ENCODE measurements at places on chromosomes 1 and 21.
A peak's percentile ranks its signal among the peaks of the same experiment; 100 is the strongest.

- DNase-seq = no peak
Measured at GRCh38 chr1:117562581-117563491, 43.0 kb upstream of the TENT5C start.

GRCh38 chr1:157774412-157774811 lies 2.5 kb downstream of the FCRL2 start:
- DNase-seq = no peak

- peak; percentile 46 for DNase-seq
Measured at GRCh38 chr1:161725908-161726472, 4.6 kb downstream of the FCRLB start.

DNA sequence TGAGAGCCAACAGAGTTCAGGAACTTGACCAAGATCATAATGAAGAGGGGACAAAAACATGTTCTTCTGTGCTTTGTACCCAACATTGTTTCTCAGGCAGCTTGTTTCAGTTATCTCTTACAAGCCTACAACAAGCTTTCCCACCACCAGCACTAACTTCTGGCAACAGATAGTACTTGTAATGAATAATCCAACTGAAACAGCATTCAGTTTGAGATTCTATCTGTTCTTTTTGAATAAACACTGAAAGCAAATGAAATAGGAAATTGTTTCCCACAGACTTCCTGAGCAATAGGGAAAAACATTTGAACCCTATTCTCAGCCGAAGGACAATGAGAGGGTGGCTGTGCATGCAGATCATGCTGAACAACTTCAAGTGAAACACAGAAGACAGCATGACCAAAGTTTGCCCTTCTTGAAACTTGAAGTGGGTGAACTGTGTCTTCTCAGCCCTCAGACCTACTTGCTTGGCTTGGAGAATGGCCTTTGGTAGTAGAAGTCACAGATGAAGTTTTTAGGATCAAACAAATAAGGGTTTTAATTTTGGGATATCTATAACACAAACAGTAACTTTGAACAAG lies 11.2 kb upstream of the HOOK1 start:
- DNase-seq = no peak

- DNase-seq = no peak
Measured at GRCh38 chr1:54158071-54158470, 5.3 kb upstream of the CDCP2 start.

- peak; percentile 51 for DNase-seq
Measured at GRCh38 chr1:23558140-23558871, 995 bp downstream of the ID3 start.

DNA sequence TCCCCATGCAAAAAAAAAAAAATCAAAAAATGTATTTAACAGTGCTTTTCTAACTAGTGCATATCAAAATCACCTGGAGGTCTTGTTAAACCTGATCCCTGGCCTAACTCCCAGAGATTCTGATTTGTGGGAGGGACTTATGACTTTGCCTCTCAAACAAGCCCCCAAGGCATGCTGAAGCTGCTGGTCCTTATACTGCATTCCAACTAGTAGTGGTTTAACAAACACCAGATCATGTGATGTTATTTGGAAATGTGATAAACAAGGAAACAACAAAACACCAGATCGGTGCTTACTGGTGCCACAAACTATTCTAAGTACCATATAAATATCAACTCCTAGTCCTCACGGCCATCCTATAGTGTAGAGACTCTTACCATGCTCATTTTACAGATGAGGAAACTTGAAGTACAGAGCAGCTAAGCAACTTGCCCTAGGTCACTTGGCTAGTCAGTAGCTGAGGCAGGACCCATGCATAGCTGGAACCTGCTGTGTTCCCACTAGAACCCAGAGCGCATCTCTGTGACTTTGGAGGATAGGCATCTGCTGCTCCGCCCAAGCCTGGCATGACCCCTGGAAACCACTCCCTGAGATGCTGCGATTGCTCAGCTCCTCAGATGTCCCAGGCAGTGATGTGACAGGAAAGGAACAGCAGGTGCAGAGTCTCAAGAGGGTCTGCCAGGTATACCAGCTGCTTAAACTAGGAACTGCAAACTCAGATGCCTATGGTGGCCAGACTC lies 38.1 kb downstream of the SOX13 start:
- no peak for DNase-seq

- DNase-seq = peak; percentile 58
Measured at GRCh38 chr1:183164340-183164739, 21.7 kb upstream of the LAMC2 start.

DNA sequence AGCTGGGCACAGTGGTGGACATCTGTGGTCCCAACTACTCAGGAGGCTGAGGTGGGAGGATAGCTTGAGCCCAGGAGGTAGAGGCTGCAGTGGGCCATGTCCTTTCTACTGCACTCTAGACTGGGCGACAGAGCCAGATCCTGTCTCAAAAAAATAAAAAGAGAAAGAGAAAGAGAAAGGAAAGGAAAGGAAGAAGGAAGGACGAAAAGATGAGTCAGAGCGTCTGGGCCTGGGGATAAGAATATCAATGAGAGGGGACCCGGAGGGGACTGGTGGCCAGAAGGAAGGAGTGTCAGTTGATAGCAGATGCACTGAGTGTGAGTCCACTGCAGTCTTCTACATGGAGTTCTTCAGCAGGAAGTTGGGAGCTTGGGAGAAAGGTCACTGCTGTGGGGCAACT lies 75.6 kb downstream of the SYT6 start:
- no peak for DNase-seq
